CD4-positive, alpha-beta T cell treated with Interleukin-10 for 1 hour (primary cell): ENCODE measurements at places on chromosomes 2 and 18.

- DNase-seq: no peak
Observed at GRCh38 chr2:189544318-189545042, 36.1 kb downstream of the SLC40A1 start.

- no peak for DNase-seq
Observed at GRCh38 chr2:6999211-6999877, 82.1 kb downstream of the RNF144A start.

DNA sequence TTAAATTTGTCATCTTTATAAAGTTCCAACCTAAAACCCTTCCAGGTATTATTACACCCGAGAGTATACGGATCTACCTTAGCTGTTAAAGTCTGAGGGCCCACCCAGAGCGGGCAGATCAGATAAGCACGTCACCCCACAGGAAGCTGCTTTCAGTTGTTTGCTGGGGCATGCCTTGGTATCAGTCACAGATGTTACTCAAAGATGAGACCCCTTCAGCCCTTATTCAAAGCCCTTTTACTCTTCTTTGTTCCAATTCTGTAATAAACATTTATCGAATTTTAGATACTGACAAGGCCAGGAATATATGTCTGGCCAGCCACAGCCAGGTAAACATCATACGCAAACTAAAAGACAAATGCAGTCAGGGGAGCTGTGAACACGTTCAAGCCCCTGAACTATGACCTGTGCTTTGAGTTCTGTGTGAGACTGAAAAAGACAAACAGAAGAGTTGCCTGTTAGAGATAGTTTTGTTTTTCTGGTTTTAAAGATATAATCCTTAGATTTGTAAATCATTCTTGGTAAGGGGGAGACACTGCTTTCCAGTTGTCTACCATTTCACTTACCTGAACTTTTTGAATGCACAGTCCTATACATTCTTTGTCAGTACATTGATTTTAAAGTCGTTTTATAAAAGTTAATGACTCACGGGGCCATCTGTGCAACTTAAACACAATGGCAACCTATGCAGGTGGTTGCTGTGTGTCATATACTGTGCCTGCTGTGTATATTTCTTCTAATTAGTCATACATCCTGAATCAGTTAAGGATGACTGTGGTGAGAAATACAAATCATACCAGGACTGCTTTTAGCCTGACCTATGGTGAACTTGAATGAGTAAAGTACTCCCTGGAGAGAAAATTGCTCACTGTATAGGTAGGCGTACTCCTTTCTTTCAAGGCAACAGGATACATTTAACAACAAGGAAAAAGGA, 100.5 kb upstream of the ITPRID2 start:
- peak; percentile 15 for DNase-seq

GRCh38 chr18:74976331-74976909, 232.5 kb downstream of the PTGR3 start:
- DNase-seq: no peak

- no peak for DNase-seq
Observed at GRCh38 chr2:173792741-173793140, 172.4 kb downstream of the SP3 start.

- no peak for DNase-seq
Observed at GRCh38 chr18:23541349-23542093, 38.2 kb downstream of the RMC1 start.

- DNase-seq: no peak
Observed at GRCh38 chr2:28276807-28277206, 115.9 kb upstream of the FOSL2 start.

- DNase-seq: no peak
Observed at GRCh38 chr2:142533177-142533576, 344.3 kb upstream of the KYNU start.

DNA sequence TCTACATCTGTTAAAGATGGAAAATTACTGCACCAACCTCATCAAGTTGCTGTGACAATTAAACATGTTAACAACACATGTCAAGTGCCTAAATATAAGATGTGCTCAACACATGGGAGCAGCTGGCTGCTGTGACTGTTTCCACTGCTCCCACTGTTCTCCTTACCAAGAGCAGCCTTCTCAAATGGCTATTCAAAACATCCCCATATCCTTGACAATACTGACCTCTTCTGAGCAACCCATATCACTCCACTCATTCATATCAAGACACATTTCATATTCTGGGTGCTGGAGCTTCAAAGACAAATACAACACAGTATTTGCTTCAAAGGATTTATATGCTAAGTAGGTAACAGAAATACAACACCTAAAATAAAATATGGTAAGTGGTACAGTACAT, 60.3 kb downstream of the PIAS2 start:
- DNase-seq: no peak

DNA sequence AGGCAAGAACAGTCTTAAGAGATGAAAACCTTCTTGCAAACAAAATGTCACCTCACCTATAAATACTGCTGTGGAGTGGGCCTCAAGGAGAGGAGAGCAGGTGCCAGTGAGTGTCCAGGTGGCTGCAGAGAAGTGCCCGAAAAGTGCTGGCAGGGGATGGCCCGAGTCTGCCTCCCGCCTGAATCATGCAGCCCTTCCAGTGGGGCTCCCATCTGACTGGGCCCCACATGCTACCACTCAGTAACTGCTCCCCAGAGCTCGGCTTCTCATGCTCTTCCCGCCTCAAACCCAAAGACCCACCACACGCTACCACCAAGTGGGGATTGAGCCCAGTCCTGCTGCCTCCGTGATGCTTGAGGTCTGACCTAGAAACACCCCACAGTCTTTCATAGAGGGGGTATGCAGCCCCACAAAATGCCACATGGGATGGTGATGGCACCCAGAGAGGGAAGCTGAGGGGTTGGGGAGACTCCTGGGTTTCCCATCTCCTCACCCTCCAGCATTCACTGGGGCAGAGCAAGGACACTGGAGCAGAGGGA, 7.4 kb downstream of the HS6ST1 start:
- DNase-seq: no peak

DNA sequence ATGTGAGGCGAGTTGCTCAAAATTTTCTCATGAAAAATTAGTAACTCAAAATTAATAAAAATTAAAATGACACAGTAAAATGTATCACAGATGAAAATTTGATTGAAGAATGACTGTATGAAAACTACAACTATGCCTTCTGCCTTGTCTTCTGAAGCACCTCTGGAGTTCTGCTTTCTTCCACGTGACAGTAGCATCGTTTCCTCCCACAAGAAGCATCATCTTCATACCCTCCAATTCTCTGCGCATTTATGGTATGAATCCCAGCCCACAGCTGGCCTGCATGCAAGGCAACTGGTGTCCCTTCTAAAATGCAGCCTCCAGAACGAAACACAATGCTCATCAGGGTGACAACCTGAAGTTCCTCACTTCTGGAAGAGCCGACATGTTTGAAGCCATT, 189.9 kb downstream of the MYO1B start:
- DNase-seq: no peak

DNA sequence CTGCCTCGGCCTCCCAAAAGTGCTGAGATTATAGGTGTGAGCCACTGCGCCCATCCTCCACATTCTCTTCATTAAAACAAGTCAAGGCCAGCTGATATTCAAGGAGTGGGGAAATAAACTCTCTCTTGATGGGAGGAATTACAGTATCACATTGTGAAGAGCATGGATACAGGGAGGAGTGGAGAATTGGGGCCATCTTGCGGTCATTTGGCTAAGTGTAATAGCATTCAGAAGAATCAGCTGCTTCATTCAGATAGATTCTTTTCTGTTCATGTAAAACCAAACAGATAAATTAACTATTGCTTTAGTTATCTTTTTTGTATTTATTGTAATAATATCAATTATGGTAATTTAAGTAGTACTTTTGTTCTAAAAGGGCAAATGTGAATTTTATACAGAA, 156.3 kb downstream of the UBR3 start:
- DNase-seq: no peak

- no peak for DNase-seq
Observed at GRCh38 chr2:8502316-8502715, 179.5 kb upstream of the ID2 start.

- DNase-seq: no peak
Observed at GRCh38 chr2:20612925-20613916, 37.7 kb downstream of the HS1BP3 start.

DNA sequence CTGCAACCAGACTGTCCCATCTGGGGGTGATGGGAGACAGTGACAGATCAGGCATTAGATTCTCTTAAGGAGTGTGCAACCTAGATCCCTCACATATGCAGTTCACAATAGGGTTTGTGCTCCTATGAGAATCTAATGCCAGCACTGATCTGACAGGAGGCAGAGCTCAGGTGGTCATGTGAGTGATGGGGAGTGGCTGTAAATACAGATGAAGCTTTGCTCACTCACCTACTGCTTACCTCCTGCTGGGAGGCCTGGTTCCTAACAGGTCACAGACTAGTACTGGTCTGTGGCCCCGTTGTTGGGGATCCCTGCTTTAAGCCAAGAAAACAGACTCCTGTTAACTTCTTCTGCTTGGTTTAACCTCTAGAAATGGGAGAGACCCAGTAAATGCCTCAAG, 3.2 kb downstream of the CYP27A1 start:
- DNase-seq: no peak

GRCh38 chr2:19371996-19372582, 13.7 kb upstream of the OSR1 start:
- DNase-seq: no peak

DNA sequence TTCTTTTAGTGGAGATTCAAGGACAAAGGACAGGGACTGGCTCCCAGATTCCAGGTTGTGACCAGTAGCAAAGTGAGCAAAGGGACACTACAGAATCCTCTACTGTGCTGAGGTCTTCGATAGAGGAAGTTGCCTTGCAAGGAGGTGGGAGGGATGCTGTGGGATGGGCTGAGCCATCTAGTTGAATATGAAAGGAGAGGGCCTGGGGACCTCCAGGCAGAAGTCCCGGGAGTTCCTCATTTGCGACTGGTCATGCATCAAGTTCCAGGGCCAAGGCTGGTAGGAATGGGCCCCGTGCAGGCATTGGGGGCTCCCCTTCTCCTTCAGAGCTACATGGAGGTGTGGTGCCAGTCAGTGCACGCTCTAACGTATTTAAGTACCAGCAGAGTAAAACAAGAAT, 12.6 kb upstream of the PROM2 start:
- no peak for DNase-seq

DNA sequence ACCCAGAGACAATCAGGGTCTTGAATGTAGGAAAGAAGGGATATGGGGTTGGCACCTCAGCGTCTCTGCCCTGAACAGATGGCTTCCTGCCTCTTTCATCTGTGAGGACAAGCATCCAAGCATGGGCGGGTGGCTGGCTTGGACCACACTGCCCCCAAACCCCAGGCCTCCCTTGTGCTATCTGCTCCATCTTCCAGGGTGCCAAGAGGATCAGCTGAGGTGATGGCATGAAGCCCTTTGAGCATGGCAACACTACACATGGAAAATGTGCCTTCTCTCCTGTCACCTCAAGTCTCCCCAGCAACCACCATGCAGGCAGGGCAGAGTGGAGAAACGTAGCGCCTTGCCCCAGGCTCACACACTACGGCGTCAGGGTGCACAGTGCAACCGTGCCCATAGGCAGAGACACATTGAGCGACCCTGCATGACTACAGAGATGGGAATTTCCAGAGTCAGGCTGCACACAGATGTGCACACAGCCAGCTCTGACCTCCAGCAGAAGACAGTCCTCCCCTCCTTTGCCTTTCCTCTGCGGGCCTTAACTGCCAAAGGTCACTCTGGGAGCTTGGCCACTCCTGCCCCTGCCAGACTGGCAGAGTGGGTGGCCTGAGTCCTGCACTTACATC, 1.5 kb downstream of the KCNIP3 start:
- no peak for DNase-seq

GRCh38 chr18:3350566-3351527, 88.9 kb downstream of the MYL12B start:
- no peak for DNase-seq

- DNase-seq: no peak
Observed at GRCh38 chr2:205783872-205784499, 101.7 kb downstream of the NRP2 start.

GRCh38 chr2:214127571-214127970, 283.3 kb upstream of the VWC2L start:
- DNase-seq: no peak

GRCh38 chr2:124920448-124920847, 895.4 kb downstream of the CNTNAP5 start:
- DNase-seq: no peak

DNA sequence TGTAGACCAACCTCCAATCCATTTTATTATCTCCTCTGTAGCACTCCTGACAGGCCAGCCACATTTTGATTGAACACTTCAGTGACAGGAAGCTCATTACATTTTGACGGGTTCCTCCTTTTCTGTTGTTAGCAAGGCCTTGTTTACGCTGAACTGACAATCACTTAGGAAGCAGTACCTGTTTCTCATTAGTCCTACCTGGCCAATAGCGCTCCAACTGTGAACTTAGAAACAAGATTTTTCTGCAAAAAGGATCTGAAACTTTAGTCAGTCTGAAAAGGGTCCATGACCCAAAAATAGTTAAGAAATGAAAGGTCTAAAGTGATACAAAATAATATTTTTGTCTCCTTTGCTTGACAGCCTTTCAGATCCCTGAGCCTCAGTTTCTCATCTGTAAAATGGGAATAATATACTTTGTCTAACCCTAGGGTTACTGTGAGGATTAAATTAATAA, 119.6 kb upstream of the MSTN start:
- no peak for DNase-seq

DNA sequence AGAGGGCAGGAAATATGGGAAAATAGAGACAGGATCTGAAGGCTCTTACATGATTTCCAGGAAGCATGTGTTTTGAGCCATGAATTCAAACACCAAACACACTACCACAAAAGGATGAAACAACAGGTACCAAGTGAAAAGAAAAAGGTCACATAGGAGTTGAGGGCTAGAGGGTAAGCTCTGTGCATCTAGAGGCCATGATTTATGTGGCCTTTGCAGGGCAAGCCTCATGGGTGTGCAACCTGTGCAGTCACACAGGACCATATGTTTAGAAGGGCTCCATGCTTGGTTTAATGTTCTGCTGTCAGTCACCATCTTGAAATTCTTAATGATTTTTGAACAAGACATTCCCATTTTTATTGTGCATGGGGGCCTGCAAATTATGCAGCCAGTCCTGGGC, 134.5 kb upstream of the CCDC68 start:
- DNase-seq: no peak

DNA sequence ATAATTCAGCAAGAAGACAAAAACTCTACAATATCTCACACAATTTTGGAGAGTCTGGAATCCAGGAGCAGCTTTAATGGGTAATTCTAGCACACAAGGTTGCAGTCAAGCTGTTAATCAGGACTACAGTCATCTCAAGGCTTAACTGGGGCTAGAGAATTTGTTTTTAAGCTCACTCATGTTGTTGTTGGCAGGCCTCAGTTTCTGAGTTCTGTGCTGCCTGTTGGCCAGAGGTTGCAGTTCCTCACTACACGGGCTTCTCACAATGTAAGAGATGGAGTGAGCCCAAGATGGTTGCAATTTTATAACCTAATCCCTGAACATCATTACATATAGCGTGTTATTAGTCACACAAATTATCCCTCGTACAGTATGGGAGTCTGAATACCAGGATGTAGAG, 50.6 kb upstream of the TMEFF2 start:
- no peak for DNase-seq
